ENCODE measurements at places on chromosomes 2 and 18. TPM values are rescaled to one million over a fixed set of nuclear protein-coding genes. Genes with fewer than 3 reads are reported as not detected.

LHCGR gene
- total RNA-seq, result not detected

RFTN2 gene
- 4.4 TPM for total RNA-seq

ARHGAP25 gene
- 10.7 TPM for total RNA-seq

SMAD2 gene
- 82.0 TPM for total RNA-seq

TSPYL6 gene
- total RNA-seq, result not detected

C2orf15 gene
- not detected for total RNA-seq

SLC23A3 gene
- total RNA-seq, result 0.60 TPM

BCL11A gene
- total RNA-seq, result 0.13 TPM

PPP1R1C gene
- total RNA-seq, result 0.27 TPM

PARD3B gene
- total RNA-seq, result 3.0 TPM

DSG4 gene
- not detected for total RNA-seq

APCDD1 gene
- total RNA-seq, result not detected

RGPD5 gene
- 6.5 TPM for total RNA-seq

ELOA2 gene
- total RNA-seq, result not detected

LAMA1 gene
- 0.25 TPM for total RNA-seq

RIT2 gene
- total RNA-seq, result not detected

ATP6V1C2 gene
- not detected for total RNA-seq

CDH20 gene
- total RNA-seq, result 0.07 TPM

TOGARAM2 gene
- total RNA-seq, result not detected
